ENCODE measurements at places on chromosomes 1 and 21.

- peak; percentile 58 for DNase-seq
Measured at GRCh38 chr1:169892927-169893644, 610 bp downstream of the SCYL3 start.

DNA sequence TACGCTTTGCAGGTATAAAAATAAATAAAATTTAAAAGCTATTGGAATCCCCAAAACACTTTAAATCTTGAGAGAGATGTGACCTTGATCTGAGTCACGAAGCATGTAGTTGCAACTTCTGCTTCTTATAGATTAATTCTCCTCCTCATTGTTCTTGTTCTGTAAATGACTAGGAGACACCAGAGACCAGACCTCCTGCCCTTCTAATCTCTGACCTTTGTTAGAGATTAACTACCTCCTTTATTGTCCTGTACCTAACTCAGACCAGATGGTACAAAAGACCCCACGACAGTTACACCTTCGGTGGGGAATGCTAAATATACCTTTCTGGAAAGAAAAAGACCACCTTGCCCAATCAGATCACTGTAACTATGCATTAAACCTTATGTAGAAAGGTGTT, 76.9 kb upstream of the NEK2 start:
- DNase-seq = no peak

DNA sequence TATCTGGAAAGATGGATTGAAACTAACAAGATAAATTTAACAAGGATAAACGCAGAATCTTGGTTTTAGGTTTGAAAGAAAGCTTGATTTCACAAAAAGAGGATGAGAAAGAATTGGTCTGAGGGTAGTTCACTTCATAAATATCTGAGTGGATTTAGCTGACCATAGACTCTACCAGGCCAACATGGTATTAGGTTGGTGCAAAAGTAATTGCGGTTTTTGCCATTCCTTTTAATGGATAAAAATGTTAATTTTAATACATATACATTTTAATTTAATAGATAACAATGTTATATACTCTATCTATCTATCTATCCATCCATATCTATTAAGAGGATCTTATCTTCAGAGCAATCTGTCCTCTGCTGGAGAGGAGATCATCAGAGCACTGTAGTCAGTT, 70.2 kb upstream of the PLXNA2 start:
- DNase-seq = no peak

DNA sequence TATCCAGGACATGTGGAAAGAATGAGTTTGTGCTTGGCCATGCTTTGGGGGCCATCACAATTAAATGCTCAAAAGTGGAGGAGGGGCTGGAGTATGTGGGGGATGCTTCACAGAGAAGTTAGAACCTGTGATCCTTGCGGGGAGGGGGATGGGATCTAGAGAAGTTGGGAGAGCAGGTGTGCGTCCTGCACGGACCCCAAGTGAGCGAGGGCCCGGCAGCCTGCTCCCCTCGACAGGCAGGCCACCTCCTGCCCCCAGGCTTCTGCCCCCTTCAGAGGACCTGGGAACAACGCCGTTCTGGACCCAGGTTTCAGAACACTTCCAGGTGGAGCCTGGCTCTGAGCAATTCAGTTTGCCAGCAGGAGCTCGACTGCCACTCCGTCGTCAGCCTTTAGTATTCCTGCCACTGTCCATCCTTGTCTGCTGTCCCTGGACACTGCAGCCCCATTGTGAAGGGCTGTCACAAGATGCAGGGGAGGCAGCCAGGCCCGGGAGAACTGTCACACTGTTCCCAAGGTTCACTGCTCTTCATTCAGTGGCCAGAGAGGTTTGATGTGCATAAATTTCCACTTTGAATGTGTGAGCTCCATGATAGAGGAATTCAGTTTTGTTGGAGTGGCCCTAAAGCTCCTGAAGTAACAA, 112.2 kb downstream of the DHRS3 start:
- DNase-seq = no peak

- no peak for DNase-seq
Measured at GRCh38 chr1:15184436-15185241, 31.1 kb downstream of the TMEM51 start.

DNA sequence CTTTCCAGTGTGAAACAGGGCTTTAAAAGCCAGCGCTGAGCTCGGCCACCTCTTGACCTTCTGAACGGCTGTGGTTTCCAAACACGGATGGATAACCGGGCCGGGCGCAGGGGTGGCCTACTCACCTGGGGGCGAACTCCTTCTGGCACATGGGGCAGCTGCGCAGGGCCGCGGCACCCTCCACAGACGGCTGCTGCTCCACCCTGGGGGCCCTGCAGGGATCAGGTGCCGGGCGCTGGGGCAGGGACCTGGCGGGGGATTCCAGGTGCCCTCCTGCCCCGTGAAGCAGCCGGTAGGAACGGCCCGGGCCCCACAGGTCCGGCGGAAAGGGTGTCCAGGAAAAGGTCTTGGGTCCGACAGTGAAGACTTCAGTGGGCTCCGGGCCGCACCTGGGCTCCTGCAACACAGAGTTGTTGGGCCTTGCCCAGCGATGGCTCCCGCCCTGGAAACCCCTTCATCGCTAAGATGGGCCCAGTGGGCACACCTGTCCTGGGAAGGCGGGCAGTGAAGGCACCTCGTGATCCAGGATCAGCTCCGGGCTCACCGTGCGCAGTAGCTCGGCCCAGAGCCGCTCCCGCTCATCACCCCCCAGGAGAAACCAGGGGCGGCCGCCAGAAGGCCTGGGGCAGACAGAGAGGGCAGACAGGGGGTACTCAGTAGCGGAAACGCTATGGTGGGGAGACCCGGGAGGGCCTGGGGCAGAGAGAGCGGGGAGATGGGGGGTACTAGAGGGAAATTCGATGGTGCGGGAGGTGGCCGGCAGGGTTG, 874 bp downstream of the FAAP20 start:
- DNase-seq = no peak

GRCh38 chr1:186152620-186153239, 222.3 kb downstream of the TPR start:
- DNase-seq = no peak

DNA sequence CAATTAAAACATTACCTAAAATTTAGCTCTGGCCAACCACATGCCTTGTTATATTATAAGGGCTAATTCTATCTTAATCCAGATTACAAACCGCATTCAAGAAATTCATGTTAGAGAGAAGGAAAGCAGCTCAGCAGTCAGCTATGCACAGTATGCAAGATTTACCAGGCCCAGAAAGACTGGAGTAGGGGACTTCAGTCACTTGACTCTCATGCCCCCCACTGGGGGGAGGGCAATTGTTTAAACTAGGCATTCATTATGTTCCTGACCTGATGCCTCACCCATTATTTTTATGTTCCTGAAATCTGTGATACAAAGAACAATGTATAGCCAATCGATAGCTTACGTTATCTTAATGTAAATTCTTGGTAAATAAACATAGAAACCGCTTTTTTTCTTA, 96.9 kb downstream of the ZNF644 start:
- DNase-seq = no peak

GRCh38 chr1:227330279-227331076, 12.2 kb upstream of the CDC42BPA start:
- DNase-seq = no peak

GRCh38 chr1:118077331-118078045, 107.5 kb downstream of the SPAG17 start:
- DNase-seq = no peak

- DNase-seq = no peak
Measured at GRCh38 chr1:220824031-220824989, 37.6 kb downstream of the MTARC1 start.

- no peak for DNase-seq
Measured at GRCh38 chr1:160789051-160789701, 6.8 kb upstream of the LY9 start.

GRCh38 chr21:37658817-37659458, 257.3 kb downstream of the KCNJ6 start:
- DNase-seq = no peak

- DNase-seq = no peak
Measured at GRCh38 chr21:29423099-29423870, 124.6 kb downstream of the BACH1 start.

GRCh38 chr1:17567582-17567981, 28.1 kb downstream of the ARHGEF10L start:
- DNase-seq = no peak

DNA sequence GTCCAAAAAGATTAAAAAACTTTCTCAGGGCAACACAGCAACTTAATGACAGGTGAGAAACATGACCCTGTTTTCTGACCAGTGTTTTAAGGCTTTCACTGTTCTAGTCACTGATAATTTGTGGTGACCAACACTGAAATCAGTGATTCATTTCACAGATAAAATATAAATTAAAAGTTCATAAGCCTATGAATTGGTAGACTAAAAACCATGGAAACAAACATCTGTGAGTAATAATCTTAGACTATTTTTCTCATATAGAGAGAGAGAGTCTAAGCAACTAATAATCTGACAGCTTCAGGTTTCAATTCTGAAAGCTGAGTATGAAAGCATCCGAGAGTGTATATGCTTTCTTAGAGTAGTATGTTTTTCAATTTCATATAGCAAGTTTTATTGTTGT, 536.9 kb downstream of the ADGRL2 start:
- DNase-seq = no peak

GRCh38 chr1:207051191-207051943, at the start of gene YOD1:
YOD1 (minus strand) TSS chr1:207051208; CDS start chr1:207051030, 178 bp downstream.
- no peak for DNase-seq

DNA sequence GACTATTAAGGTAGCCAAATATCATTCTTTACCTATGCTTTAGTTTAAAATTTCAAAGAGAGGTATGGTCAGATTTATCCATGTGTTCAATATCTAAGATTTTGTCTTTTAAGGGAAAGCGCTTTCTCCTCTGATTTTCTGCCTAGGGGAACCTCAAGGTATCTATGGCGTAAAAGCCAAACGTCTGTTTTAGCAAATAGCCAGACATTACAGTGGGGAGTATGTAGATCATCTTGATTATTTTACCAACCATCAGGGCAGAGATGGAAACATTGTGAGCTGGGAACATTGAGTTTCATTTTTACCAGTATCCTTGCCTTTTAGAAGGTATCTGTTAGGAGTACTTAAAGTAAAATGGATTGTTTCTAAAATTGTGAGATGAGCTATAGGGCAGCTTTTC, 71.0 kb downstream of the LEPR start:
- no peak for DNase-seq

DNA sequence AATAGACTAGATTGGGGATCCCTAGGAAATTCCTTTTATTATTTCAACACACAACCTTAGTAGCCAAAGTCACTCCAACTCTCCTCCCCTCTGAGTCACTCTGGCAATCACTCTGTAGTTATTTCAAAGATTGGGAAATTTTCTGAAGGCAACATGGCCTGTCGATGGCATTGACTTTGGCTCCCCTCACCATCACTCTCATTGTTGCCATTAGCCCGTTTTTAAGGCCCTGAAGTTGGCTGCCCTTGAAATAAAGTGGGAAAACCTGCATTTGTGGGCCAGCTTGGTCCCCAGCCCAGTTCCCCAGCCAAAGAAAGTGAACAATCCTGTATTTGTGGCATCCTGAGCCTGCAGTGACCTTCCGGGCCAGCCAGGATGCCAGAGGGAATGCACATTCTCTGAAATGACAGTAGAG, 52.5 kb downstream of the CDC7 start:
- no peak for DNase-seq

- no peak for DNase-seq
Measured at GRCh38 chr1:233281711-233282581, 13.6 kb downstream of the PCNX2 start.

GRCh38 chr1:14435368-14436023, 163.0 kb upstream of the KAZN start:
- no peak for DNase-seq

GRCh38 chr1:87560601-87561360, 232.1 kb downstream of the LMO4 start:
- DNase-seq = no peak

GRCh38 chr1:66119148-66119547, 326.5 kb downstream of the PDE4B start:
- DNase-seq = no peak

GRCh38 chr1:33341190-33341589, 20.3 kb upstream of the A3GALT2 start:
- DNase-seq = no peak

DNA sequence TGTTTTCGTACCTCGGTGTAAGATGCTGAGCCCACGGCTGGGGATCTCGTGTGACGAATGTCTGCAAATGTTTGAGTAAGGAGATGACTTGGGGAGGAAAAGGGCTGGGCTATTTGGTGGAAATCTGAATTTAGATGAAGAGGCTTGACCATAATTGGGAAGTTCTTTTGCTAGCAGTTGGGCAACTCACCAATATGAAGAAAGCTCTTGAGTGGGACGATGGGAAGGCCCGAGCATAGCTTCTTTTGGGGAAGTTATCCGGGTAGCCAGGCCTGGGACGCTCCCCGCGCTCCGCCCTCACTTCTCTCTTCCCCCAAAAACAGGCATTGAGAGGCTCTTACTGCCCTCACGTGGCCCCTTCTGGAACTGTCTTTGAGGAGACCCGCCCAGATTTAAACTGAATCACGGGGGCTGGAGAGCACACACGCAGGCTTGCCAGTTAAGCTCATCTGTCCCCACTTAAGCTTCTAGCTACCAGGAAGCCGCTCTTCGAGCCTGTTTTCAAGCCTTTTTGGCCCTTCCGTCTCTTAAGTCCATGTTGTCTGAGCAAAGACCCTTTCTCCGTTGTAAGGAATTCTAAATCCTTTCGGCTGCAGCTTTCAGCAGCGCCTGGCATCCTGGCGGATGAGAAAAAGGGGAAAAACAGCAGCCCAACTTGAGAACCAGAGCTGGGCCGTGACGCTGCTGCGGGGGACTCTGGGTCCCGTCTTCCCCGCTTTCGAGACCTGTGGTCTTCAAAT, 93.1 kb downstream of the NID1 start:
- DNase-seq = peak; percentile 83

DNA sequence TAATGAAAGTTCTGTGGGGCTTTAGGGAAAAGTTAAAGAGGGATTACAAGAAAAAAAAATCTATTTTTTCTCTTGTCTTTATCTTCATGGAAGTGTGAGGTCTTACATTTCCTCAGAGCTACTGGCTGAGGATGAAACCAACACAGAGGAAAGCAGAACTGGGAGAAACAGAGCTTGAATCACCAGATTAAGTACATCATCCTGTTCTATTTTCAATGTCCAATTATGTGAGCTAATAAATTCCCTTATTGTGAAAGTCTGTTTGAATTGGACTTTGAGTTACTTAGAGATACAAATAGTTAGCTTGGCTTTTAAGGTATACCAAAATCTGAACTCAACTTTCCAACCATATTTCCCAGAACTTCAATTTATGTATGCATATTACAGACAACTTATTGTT, 69.2 kb downstream of the LPGAT1 start:
- DNase-seq = no peak

DNA sequence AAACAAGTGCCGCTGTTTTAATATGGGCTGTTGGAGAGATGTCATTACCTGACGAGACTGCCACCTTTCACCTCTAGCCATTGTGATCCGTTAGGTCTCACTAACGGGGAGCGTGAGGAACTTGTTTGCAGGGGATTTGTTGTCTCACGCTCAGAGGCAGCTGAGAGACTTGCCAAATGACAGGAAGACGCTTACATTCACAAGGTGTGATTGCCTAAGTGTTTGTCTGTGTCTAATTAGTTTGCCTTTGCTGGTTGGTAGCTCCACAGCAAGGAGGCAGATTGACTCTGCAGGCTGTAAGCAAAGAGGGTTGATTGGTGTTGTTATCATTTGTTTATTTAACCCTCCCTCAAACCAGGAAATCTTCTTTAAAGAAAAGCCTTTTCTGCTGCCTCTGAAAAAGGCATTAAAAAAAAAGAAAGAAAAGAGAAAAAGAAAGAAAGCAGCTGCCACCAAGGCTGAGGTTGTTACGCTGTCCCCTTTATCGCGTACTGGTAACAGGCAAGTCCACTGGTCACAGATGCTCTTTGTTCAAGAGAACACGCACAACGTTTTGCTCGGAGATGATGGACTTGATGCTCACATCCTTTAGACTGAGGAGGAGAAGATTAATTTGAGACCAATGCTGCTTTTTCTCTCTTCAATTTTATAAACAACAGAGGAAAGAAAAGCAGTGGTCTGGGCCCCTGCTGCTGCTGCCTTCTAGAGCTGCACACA, 203.9 kb downstream of the ZNF326 start:
- DNase-seq = no peak

Data from bone marrow (tissue), 2 donors.